ENCODE measurements at places on chromosomes 13 and 19.

DNA sequence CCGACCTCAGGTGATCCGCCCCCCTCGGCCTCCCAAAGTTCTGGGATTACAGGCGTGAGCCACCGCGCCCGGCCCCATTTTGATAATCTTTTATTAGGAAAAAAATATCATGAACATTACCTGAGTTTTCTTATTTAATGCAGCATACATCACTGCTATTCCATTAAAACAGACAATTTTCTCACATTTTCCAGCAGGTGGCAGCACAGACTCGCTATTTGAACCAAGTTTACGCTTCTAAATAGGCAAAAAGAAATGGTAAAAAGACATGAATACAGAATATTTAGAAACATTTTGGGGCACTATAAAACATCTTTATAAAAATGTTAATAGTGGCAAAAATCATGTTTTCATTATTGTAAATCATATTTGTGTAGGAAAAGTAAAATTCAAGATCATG is 903.1 kb downstream of the SLITRK6 start:
- ATAC-seq, result peak; percentile 85

- ATAC-seq, result no peak
These were observed 43.6 kb downstream of the ZNF611 start for GRCh38 chr19:52691215-52691610.

DNA sequence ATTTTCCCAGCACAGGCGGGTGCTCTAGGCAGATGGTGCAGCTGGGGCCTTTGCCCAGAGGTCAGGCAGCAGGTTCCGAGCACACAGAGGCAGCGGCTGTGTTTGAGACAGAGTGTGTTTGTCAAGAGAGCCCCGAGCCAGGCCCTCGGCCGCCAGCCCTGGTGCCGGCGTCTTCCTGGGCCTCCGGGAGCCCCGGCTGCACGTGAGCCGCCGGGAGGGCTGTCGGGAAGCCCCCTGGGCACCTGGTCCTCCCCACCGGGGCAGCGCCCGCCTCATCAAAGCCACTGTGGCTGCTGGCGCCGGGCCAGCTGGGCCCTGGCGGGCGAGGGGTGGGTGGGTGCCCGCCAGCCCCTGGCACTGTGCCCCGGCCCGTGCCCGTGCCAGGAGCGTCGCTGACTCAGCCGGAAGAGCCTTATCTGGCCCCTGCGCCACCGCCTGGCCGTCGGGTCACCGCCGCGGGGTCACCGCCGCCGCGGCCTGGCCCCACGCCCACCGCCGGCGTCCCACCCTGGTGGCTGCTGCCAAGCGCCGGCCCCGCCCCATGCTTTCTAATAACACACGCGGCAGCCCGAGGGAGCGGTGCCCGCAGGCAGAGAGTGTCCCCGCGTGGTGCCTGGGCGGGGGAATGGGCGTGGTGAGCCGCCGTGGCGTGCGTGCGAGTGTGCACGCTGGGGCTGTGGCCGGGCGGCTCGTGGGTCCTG is 14.9 kb downstream of the ARID3A start:
- ATAC-seq, result peak; percentile 85

DNA sequence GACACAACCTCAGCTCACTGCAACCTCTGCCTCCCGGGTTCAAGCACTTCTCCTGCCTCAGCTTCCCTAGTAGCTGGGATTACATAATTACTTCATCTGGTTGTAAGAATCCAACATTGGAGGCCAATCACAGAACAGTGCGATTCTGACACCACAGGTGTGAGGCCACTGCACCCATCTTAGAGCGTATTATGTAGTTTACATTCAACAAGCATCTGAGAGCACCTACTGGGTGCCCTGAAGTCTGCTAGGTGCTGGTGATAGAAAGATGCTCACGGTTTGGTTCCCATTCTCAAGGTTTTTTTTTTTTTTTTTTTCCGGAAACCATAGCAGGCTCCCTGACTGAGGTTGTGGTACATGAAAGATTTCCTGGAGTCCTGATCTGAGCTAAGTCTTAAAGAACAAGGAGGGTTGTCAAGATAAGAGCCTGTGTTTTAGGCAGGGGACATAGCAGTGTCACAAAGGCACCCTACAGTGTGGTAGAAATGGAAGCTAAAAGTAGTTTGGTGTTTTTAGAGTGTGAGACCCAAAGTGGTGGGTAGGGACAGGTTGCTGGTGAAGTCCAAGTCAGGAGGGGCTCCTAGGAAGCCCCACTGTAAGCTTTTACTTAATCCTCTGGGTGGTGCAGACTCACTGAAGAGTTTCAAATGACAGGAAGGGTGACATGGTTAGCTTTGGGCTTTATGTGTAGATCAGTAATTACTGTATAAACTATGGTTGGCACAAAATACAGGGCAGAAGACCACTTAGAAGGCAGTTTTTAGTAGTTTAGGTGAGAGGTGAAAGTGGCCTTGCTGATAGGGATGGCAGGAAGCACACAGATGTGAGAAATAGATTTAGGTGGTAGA is 15.2 kb downstream of the SAE1 start:
- no peak for ATAC-seq

DNA sequence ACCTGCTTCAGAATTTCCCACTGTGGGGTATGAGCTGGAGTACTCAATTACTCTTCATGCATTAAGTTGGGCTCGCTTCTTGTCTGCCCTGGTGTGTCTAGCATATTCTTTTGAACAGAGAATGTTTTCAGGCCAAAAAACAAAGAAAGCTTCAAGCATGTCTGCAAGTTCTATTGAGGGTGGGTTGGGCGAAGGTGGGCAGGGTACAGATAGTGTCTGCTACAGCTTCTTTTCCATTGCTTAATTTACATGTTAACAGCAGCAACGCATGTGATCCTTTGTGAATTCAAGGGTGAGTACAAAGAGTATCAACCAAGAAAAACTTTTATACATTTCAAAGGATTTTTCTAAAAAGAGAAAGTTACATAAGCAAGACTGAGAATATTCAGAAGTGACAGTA is 406.5 kb downstream of the IRS2 start:
- ATAC-seq, result no peak

- no peak for ATAC-seq
These were observed 21.6 kb upstream of the NAA16 start for GRCh38 chr13:41289463-41289881.

DNA sequence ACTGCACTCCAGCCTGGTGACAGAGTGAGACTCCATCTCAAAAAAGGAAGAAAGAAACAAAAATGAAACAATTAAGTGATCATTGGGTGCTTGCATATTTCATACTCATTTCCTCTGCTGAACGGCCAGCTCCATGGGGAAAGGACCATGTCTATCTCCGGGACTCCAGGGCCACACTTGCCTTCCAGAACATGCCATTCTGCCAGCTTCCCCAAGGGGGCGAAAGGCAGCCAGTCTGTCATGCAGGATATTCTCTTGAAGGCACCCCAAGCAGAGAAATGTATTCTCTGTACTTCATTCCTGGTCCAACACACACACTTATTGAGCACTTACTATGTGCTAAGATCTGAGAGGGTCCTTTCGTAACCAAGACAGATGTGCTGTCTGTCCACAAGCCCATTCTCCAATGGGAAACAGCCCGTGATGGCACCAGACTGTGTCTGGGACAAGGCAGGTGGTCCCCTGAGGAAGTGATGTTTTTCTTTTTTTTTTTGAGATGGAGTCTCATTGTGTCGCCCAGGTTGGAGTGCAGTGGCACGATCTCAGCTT is 10.2 kb upstream of the CARM1 start:
- peak; percentile 61 for ATAC-seq

DNA sequence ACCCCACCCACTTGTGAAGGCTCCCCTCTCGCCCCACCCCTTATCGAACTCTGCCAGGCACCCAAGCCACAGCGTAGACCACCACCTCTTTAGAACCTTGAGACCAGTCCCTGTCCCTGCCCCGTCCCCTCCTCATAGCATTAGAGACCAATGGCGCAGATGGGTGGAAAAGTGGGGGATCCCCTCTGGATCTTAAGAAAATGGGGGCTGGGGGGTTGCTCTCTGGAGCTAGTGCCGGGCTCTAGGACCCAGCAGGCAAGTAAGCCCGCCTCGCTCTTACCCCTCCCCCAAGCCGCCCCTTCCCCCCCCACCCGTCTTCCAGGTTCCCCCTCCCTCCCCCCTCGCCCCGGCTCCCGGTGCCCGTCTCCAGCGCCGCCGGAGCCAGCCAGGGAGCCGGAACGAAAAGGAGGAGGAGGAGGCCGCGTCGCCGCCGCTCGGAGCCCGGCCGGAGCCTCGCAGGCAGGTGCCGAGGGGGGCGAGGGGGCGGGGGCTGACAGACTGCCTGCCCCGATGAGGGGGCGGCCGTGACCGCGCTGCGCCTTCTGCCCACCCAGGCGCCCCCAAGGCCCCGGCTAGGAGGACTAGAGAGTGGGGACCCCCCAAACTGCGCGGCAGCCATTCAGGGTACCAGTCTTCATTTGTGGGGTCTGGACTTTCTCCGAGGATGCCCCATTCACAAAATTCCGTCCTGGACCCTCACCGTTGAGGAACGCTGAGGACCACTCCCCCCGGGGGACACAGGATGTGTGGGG is at the start of gene SPRED3:
SPRED3 (plus strand) TSS at position 349 of the 752 bp plus-strand sequence. CDS start 1,606 bp downstream, outside the sequence.
- ATAC-seq, result peak; percentile 45

DNA sequence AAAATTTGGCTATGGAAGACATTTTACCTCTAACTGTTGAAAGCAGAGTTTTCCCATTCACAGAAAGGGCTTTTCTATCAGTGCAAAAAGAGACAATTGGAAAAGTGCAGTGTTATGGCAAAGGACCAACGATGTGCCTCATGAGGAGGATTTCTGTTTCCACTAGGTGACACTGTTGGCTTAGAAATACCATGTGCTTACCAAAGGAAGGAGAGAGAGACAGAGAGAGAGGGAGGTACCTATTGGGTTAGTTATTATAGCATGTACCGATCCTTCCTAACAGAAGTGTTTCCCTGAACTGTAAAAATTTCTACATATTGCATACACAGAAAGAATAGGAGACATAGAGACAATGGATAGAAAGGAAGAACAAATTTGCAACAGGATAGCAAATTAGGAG is 23.9 kb upstream of the PSG4 start:
- ATAC-seq, result no peak

DNA sequence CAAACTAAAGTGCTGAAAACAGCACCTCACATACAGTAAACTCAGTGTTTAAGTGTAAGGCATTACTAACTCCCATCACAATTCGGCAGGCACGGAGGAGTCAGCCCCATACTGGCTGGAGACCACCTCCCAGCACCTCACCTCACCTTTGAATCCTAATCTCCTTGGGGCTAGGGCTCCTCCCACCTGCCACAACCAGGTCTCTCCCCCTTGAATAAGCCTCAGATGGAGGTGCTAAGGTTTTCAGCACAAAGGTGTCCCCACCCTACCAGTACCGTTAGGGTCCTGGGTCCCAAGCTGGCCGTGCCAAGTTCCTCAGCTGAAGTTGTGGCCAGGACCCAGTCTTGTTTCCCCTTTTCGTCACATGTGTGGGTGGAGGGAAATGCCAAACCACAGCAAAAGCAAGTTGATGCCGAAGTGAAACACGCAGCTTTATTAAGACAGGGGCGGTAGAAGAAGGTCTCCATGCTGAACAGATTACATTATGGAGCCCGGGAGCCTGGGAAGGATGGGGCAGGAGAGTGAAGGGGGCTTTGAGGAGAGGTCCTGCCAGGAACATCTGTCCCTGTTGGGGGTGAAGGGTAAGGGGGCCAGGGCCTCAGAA is at the start of gene IGFLR1:
IGFLR1 (minus strand) TSS at position 332 of the 604 bp plus-strand sequence. CDS start 1,272 bp downstream, outside the sequence.
- ATAC-seq, result no peak

DNA sequence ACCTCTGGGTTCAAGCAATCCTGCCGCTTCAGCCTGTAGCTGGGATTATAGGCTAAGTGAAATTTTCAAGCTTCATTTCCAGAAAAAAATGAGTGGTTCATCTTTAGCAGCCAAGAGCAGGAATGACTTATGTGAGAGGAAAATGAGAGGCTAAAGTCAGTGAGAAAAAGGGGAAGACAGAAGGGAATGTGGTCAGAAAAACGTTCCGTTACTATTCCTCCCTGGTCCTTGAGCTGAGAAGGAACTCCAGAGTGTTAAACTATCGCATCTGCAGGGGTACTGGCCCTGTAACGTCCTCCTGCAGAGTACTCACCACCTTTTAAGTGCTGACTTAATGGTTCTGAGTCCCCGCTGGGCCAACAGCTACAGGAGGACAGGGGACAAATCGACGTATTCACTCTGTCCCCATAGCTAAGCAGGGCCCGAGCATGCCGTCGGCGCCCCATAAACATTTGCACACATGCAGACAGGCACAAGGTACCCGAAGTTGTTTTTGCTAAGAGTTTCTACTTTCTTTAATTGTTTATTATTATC is 88.1 kb downstream of the FLT1 start:
- no peak for ATAC-seq

DNA sequence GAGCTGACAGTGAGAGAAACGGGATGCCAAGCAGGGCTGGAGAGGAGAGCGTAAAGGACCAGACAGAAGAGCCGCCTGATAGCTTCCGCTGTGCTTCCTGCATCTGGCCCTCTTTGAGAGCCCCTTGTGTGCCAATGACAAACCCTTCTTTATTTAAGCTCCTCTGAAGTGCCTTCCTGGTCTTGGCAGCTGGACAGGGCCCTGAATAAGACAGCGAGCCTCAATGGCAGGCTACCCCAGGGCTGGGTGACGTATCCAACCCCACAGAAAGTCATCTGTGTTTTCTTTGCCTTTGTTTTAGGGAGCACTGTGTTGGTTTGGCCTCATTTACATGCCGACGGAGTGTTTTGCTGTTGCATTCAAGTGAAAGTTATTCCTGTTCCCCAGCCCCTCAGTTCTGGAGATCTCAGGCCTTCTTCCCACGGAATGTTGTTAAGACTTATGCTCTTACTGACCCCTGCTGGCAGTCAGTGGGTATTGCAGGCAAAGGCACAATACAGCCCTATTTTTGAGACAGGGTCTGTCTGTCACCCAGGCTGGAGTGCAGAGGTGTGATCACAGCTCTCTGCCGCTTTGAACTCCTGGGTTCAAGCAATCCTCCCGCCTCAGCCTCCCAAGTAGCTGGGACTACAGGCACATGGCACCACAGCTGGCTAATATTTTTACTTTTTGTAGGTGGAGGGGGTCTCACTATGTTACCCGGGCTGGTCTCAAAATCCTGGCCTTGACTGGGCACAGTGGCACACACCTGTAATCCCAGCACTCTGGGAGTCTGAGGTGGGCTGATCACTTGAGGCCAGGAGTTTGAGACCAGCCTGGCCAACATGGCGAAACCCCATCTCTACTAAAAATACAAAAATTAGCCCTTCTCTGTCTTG is 16.8 kb downstream of the CCL25 start:
- ATAC-seq, result no peak

- ATAC-seq, result no peak
These were observed 23.5 kb downstream of the RHPN2 start for GRCh38 chr19:33040994-33041827.

- ATAC-seq, result no peak
These were observed 87.3 kb upstream of the PEG3 start for GRCh38 chr19:56927791-56928207.

- no peak for ATAC-seq
These were observed 74.7 kb downstream of the SPACA7 start for GRCh38 chr13:112450904-112451240.

- peak; percentile 72 for ATAC-seq
These were observed 1.5 kb upstream of the ELOF1 start for GRCh38 chr19:11560404-11561051.

- ATAC-seq, result no peak
These were observed 80.4 kb downstream of the INSR start for GRCh38 chr19:7213628-7214323.

- no peak for ATAC-seq
These were observed 11.9 kb downstream of the PEX11G start for GRCh38 chr19:7476777-7477494.
